ENCODE measurements at places on chromosomes 11 and 22.

DNA sequence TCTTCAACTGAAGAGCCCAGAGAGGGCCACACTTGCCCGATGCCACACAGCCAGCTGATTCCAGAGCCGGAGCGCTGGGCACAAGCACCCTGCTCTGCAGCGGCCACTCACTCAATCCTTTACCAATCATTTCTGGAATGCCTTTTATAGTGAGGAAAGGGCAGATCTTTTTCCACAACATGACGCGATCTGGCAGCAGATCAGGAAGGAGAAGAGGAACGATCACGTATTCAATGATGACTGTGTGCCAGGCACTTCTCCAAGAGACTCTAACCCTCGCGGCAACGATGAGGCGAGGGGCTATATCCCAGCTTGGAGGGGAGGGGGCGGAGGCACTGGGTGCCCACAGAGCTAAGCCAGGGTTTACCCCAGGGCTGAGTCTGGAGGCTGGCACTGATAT, 56.3 kb upstream of the TCF20 start:
- no peak for DNase-seq

DNA sequence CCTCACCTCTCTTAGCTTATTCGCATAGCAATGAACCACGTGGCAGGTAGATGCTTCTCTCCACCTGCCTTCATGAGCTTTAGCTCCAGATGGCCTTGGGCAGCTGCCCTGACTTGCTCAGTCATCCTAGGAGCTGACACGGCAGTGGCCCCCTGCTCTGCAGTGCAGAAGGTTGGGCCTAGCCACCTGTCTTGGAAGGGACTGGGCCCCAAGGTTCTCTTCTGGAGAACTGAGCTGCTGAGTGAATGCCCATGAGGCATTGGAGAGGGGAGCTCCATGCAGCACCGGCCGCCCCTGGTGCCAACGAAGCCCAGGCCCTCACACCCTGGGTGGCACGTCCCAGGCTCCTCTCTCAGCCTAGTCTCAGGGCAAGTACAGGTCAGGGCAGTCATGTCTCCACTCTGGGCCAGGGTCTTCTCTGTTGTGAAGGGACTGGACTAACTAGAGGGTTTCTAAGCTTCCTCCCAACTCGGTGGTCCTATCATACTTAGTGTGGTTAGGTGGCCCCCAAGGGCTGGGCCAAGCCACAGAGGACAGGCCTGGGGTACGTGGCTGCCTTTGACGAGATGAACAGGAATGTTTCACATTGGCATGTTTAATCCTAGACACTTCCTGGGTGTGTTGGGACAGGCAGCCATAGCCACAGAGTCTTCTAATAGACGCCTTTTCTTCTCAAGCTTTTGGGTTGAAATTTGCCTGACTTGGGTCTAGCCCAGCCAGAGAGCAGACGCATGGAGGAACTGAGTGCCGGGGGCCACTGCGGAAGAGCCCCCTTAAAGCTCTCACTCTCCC, 47.9 kb downstream of the ALX4 start:
- no peak for DNase-seq

DNA sequence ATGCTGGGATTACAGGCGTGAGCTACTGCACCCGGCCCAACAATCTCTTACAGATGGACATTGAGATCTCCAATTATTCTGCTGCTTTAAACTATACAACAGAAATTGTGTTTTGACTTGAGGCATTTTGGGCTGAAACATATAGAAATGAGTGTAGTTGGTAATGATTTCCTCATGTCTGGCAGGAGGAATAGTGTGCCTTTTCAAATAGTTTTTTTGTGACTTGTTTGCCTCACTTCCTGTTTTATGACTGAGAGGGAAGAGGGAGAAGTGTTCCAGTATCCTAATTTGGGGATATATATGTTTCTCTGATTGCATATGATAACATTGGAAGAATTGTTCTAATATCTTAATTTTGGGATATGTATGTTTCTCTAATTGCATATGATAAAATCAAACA, 40.2 kb downstream of the EP300 start:
- DNase-seq = no peak

DNA sequence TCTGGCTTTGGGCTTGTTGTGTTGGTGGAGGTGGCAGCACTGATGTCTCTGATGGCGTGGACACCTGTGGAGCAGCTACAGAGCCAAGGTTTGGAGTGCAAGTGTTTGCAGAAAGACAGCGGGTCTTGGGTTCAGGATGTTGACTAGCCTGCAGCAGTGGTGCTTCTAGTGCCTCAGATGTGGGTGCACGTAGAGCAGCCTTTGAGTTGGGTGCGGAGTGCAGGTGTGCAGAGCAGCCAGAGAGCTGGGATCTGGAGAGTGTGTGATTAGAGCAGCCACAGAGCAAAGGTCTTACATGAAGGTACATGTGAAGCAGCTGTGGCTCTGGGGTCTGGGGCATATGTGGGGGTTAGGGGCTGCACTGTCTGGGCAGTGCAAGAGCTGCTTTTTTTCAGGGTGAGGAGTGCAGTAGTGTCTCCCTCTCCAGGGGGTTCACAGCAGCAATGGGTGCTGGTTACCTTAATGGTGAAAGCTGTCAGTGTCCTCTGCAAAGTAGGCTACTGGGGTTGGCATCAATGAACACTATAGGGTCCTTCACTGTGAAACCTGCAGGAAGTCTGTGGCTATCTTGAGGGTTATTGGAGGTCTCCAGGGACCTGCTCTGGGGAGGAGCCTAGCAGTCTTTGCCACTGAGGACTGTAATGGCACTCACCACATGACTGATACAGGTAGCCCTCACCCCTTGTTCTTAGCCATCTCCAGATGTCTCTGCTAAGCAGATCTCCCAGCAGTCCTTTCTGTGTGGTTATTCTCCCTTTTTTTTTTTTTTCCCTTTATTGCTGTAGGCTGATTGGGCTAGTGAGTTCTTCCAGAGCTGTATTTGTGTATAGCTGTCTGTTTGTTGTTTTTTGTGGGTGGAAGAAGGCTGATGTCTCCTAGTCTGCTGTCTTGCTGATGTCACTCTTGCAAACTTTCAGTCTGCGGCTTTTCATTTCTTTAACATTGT, 14.3 kb downstream of the BIRC2 start:
- peak; percentile 58 for DNase-seq

DNA sequence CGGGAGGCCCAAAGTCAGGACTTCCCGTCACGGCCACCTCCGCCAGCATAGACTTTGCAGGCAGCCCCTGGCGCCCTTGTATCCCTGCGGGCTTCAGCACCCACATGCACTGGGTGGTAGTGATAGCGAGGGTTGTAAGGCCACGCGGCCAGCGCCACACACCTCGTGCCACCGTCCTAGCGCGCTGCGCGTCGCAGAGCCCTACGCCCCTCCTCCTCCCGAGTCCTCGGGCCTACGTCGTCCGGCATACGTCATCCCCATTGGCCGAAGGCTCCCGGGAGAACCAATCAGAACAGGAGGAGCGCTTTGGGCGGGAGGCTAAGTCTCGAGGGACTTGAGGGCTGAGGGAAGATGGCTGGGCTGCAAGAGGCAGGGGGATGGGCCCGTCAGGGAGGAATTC, 1.3 kb upstream of the BTBD18 start:
- DNase-seq = no peak

DNA sequence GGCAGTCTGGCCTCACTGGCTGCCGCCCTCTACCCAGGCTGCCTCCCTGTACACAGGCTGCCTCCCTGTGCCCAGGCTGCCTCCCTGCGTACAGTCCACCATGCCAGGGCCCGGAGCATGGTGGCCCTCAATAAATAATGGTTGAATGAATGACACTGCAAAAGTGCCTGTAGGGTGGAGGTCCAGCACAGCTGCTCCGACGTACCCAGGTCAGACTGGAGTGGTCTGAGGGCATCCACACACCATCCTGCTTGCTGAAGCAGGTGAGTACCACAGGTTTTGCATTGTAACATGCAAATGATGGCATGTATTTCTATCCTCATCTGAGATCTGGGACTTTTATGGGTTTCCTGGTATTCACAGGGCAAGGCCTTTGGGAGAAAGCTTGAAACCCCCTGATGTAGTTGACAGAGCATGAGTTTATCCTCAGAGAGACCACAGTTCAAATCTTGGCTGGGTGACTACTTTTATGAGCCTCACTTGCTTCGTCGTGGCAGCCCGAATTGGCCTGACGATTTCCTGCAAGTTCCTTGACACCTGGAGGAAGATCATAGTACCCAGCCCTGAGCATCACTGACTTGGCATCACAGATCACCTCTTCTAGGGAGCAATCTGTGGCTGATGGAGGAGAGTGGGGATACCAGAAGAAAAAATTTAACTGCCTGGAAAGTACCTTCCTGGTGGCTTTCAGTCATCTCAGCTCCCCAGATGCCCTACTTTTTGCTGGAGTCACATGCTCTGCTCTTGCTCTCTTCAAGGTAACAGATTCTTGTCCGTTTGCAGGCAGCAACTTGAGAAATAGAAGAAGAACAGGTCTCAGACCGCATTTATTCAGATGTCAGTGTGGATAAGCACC, 16.0 kb upstream of the CYB5R3 start:
- DNase-seq = no peak

GRCh38 chr11:1412377-1413095, 22.8 kb downstream of the BRSK2 start:
- no peak for DNase-seq

Measured in activated T-cell treated with anti-CD3 and anti-CD28 coated beads, Interleukin-2, amount 50 U/mL, for 1 hour (primary cell).